ENCODE measurements at places on chromosomes 5 and 9. TPM values are rescaled to one million over a fixed set of nuclear protein-coding genes. Genes with fewer than 3 reads are reported as not detected.

Gene DDX4
- total RNA-seq, result not detected

Gene SLC36A3
- not detected for total RNA-seq

Gene HK3
- not detected for total RNA-seq

Gene F12
- 23.9 TPM for total RNA-seq

Gene SLC46A2
- not detected for total RNA-seq

Gene FAM163B
- total RNA-seq, result not detected

Gene TMEM252
- not detected for total RNA-seq

Gene PHF24
- total RNA-seq, result 0.09 TPM

Gene FUT7
- not detected for total RNA-seq

Gene C5orf52
- total RNA-seq, result not detected

Measured in A549 treated with ZK216348 at 1 μM for 4 hours (cell line).